Cardiac ventricle fibroblast (primary cell): ENCODE measurements at places on chromosomes 5 and 9. TPM values are rescaled to one million over a fixed set of nuclear protein-coding genes. Genes with fewer than 3 reads are reported as not detected.

CARD9 gene
- 0.31 and 0.88 TPM in 2 replicates for total RNA-seq

IFNK gene
- not detected in 2 replicates for total RNA-seq

SPINK1 gene
- total RNA-seq, result not detected in 2 replicates

KCNV2 gene
- not detected in 2 replicates for total RNA-seq

SAPCD2 gene
- 0.34 and 0.75 TPM in 2 replicates for total RNA-seq
